Endodermal cell (in vitro differentiated cells): ENCODE measurements at places on chromosomes 4 and X.

GRCh38 chr4:41154010-41154813 lies 60.1 kb downstream of the APBB2 start:
- DNase-seq: no peak

- DNase-seq: peak; percentile 36
These were observed 27.4 kb upstream of the SPON2 start for GRCh38 chr4:1199556-1200331.

GRCh38 chr4:26252349-26253025 lies 68.3 kb upstream of the RBPJ start:
- no peak for DNase-seq

- DNase-seq: no peak
These were observed 71.7 kb downstream of the ENOX2 start for GRCh38 chrX:130831347-130831722.

DNA sequence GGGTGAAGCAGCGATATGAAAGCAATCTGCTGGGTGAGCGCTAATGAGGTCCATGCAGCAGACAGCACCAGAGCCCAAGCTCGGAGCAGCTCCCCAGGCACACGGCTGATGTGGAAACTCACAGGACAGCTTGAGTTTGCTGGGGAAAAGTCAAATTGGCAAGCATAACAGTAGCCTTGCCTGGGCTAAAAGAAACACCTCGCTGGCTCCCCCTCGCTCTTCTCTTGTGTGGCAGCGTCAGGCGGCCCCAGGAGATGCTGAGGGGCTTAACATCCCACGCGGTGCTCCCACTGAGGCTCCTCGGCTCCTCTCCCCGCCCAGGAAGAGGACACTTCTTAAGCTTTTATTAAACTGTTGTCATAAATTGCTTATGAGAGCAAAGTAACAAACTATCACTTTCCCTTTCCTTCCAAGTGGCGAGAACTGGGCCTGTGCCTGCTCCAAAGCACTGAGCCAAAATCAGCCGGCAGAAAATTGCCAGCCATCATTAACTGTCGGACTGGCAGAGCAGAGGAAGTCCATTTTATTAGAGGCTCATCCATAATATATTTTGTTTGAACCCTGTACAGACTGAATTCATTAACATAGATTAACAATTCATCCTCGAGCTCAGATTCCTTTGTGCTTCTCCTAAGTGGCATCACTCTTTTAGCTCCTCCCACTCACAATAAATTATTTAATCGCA lies 111.4 kb downstream of the TSPAN5 start:
- DNase-seq: no peak

- peak; percentile 66 for DNase-seq
These were observed 18.8 kb upstream of the TBC1D8B start for GRCh38 chrX:106783716-106784115.

GRCh38 chr4:53778155-53778554 lies 186.9 kb upstream of the LNX1 start:
- DNase-seq: no peak

- peak; percentile 96 for DNase-seq
These were observed 22.8 kb downstream of the CFAP99 start for GRCh38 chr4:2441393-2442174.

DNA sequence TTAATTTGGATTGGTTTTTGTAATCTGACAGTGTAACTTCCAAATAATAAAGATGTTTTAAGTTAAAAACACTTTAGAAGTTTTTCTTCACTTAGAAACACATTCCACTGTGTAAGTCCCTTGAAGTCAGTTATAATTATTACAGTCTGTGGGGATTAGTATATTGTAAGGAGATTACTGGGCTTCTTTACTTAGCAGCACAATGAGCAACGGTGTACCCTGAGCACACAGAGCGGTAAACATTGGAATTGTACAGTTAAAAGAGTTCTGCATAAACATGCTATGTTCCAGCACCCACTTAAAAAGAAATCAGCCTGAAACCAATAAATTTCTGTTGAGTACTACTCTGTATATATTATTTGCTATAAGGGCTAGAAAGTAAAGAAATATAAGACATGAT lies 44.3 kb downstream of the CCSER1 start:
- DNase-seq: no peak

DNA sequence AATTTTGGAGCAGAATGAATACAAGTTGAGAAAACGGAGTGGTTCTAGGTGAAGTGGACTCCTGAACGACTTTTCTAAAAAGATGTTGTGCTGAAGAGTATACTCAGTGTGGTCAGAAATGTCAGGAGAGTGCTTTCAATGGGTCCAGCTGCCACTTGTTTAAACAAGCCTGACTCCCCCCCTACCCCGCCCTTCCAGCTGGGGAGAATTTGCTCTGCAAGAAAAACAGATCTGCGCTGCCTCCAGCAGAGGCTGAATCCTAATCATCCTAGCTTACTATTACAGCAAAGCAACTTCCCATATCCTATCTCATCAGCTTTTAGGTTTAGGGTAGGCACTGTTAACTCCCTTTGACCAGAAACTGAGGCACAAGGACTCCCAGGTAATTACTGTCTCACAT lies 1.9 kb downstream of the MAP3K15 start:
- peak; percentile 51 for DNase-seq

GRCh38 chr4:20391198-20391597 lies 139.5 kb downstream of the SLIT2 start:
- no peak for DNase-seq

GRCh38 chr4:153023692-153024394 lies 87.7 kb downstream of the FHDC1 start:
- DNase-seq: no peak

DNA sequence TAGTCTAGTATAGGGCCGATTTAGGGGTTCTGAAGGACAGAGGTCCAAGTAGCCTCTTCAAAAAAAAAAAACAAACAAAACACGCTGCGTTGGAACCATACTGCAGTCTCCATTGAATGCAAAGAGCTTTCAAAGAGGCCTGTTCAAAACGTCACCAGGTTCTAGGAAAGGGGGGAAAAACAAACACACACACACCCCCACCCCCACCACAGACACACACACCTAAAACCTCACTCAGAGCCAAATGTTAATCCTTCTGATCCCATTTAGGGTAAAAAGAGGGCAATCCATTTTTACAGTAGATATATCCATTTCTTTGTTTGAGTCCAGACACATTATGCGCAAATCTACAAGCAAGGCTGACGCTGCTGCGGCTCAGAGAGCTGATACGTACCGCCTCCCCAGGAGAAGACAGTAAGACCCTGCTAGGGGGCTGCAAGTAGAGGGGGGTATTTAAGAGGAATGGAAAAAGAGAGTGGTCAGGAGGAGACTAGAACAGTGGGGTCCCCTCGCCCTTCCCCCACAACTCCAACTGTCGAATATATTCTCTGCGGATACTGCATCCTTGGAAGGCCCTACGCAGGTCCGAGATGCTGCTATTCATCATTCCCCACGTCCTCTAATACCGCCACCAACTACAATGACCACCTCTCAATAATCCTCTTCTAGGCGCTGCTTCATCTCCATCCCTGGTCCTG lies 1.3 kb downstream of the NKRF start:
- no peak for DNase-seq

- DNase-seq: no peak
These were observed 12.4 kb downstream of the PHKA2 start for GRCh38 chrX:18971506-18971905.

GRCh38 chr4:6591313-6591712 lies 16.3 kb downstream of the MAN2B2 start:
- no peak for DNase-seq

DNA sequence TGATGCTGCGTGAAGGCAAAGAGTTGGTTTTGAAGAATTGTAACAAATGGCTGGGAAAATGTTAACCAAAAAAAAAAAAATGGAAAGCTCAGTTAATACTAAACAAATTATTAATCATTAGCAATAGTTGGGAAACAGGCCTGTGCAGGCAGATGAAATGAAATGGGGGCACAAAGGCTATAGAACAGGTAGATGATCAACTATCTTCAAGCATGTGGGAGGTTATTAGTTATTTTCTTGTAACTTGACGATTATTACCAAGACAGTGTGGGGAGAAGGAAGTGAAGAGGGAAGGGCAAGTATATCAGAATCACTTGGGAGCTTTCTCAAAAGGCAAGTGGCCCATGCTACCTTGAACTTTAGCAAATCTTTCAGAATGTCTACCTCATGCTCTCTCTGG lies 351.9 kb downstream of the BCOR start:
- no peak for DNase-seq

DNA sequence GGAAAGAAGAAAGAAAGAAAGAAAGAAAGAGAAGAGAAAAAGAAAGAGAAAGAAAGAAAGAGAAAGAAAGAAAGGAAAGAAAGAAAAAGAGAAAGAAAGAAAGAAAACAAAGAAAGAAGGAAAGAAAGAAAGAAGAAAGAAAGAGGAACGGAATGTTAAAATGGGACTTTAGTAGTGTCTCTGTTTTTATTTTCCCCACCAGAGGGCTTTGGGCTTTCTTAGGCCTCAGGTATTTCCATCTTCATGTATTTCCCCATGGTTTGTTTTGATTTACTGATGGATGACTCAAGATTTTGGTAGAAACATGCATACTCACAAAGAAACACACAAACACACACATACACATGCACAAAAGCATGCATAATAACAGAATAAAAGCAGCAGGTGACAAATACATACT lies 181.2 kb downstream of the AFF2 start:
- no peak for DNase-seq

- peak; percentile 90 for DNase-seq
These were observed 9.2 kb upstream of the FAM53A start for GRCh38 chr4:1693131-1693896.

DNA sequence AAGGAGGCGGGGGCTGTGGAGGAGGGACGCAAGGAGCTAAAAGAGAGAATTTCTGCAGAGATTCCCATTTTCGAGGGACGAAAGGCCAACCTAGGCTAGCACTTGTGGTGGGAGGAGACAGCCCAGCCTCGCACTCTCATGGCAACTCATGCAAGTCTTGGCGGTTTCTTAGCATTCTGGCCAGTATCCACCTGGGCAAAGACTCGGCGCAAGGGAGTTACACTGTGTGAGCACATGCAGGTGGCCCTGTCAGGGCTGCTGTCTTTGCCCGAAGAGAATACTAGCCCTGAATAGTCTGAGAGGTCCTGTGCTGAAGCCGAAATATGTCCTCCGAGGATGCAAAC lies 15.5 kb downstream of the MCF2 start:
- DNase-seq: peak; percentile 74

DNA sequence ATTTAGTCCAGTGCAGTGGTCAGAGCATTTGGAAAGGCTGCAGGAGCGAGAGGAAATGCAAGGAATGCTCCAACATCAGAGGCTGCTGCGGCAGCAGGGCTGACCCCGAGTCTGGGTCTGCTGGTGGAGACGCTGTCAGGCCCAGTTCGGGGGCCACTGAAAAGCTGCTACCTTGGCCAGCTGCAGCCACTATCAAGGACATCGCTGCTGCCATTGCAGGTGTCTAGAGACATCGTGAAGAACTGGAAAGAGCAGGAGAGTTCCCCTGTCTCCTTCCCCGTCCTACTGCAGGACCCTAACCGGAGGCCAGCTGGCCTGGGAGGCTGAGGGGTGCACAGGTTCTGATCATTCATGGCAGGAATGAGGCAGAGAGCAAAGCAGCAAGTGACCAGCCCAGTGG lies 29.5 kb upstream of the GPR78 start:
- DNase-seq: peak; percentile 43

DNA sequence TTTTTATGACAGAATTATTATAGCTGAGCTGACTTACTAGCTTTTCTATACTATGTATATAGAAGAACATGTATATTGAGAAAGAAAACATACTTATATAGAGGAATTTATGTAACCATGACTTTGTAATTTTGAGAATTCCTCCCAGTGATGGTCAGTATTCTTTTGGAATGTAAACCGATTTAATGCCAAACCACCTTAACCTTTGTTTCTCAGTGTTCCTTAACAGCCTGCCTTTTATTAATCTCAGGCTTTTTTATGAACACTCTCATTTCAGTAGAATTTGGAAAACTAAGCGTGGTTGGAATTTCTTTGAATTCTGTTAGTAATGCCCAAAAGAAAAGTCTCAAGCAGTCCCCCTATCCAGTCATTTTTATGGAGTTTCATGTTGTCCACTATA lies 47.0 kb downstream of the MOSPD2 start:
- no peak for DNase-seq

GRCh38 chrX:11577603-11578002 lies 88.1 kb downstream of the ARHGAP6 start:
- DNase-seq: no peak

DNA sequence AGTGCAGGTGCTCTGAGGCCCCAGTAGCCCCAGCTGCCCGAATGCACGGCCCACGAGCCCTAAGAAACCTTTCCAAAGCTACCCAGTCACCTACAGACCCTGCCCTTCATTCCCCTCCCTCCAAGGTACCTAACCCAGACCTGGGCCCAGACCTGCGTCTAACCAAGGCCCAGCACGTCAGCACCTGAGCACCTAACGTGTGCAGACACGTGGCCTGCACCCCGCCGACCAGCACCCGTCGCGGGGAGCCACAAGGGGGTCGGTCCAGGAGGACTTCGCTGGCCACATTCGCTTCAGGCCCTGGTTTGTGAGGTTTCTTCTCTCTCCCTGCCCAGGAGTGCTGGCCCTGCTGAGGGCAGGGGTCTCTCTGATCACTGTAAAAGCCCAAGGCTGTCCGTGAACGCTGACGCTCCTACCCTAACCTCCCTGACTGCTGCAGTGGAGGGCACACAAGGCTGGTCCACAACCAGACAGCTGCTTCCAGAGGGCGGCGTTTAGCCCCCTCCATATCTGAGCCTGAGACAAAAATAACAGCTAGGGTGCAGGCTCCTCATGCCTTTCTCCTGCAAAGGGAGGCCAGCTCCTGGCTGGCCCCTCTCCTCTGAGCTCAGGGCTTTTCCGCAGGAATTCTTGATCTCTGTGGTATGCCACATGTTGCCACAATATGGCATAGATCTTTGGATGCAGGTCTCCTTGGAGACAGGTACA lies 31.8 kb downstream of the WDR1 start:
- no peak for DNase-seq

DNA sequence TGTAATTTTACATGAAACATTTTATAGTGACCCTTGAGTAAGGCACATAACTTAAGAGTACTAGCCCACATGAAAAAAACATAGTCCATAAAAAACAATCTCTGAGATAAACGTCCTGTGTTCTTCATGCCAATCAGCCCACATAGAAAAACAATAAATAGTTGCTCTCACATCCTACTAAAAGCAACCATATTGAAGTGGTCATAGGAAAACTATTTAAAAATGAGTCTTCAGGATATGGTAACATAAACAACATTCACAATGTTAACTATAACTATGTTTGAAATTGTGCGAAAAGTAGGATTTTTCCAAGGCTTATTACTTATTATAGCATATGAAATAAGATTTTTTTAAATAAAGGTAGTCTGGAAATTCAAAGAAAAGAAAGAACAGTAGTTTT lies 77.1 kb upstream of the EPHA5 start:
- no peak for DNase-seq

GRCh38 chr4:8860892-8861575 lies 10.6 kb downstream of the HMX1 start:
- DNase-seq: peak; percentile 93

- no peak for DNase-seq
These were observed 25.5 kb upstream of the FAM9C start for GRCh38 chrX:13069771-13070416.

DNA sequence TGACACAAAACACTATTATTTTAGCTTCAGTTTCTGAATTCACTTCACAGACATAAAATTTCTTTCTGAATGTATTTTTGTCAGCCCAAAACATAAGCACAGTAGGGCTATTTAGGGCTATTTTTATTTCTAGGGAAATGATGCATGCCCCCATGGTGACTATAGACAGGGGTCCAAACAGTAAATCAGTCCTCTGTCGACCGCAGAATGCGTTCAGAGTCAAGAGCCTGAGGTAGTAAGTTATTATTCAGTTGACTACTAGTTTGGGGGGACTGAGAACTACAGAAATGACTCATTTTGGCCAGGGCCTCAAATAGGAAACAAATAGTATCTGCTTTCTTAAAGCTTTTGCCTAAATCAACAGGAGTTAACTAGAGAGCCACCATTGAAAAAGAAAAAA lies 414.4 kb downstream of the AFF2 start:
- DNase-seq: no peak

GRCh38 chr4:73055241-73055897 lies 14.1 kb downstream of the COX18 start:
- no peak for DNase-seq
